ENCODE measurements at places on chromosomes 3 and 15. TPM values are rescaled to one million over a fixed set of nuclear protein-coding genes. Genes with fewer than 3 reads are reported as not detected.

DNA sequence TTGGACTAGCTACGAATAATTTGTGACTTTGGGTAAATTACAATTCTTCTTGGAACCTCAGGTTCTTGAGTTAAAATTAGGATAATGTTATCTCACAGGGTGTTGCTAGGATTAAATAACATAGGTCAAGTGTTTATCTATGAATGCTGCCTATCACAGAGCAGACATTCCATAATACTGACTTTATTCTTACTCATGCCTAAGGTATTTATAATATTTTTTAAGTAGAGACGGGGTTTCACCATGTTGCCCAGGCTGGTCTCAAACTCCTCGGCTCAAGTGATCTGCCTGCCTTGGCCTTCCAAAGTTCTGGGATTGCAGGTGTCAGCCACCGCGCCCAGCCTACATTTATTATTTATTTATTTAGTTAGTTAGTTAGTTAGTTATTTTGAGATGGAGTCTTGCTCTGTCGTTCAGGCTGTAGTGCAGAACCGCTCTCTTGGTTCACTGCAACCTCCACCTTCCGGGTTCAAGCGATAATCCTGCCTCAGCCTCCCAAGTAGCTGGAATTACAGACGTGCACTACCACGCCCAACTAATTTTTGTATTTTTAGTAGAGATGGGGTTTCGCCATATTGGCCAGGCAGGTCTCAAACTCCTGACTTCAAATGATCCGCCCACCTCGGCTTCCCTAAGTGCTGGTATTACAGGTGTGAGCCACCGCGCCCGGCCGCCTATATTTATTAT is 741 bp upstream of the ZNF106 start:
- DNase-seq = no peak

ARPP21 gene
- total RNA-seq = 336 TPM

DNA sequence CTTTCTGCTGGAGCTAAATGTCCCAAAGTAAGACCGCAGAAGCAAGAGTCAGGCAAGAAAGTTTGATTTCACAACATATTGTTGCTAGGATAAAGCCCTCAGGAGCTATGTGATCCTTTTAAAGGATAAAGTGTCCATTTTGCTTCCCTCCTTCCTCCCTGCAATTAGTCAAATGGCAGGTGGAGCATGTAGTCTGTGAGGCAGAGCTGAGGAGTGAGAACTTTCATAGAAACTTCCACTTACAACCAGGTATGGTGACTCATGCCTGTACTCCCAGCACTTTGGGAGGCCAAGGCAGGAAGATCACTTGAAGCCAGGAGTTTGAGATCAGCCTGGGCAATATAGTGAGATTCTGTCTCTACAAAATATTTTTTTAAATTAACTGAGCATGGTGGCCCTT is 25.2 kb upstream of the RHCG start:
- DNase-seq = no peak

- no peak for DNase-seq
These were observed 172.4 kb upstream of the TOPAZ1 start for GRCh38 chr3:44069276-44069675.

CELF6 gene
- total RNA-seq = 0.20 TPM

MB21D2 gene
- 2.6 TPM for total RNA-seq

DNA sequence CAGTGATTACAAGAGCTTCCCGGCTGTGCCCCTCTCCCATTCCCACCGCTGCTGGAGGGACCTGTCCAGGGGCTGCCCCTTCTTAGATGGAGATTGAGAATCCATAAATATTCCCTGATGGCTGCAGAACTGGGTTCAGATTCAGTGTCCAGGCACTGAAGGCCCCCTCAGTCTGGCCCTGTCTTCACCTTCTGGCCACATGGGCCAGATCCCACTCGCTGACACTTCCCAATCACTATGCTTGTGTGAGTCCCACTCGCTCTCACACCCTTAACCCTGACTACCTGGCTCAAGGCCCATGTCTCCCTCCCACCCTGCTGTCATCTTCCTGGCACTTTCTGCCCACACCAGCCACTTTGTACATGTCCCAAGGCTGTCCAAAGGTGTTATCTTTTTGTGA is 15.5 kb upstream of the MRPS22 start:
- no peak for DNase-seq

GRCh38 chr3:87309601-87310000 is 33.2 kb upstream of the POU1F1 start:
- no peak for DNase-seq

DNA sequence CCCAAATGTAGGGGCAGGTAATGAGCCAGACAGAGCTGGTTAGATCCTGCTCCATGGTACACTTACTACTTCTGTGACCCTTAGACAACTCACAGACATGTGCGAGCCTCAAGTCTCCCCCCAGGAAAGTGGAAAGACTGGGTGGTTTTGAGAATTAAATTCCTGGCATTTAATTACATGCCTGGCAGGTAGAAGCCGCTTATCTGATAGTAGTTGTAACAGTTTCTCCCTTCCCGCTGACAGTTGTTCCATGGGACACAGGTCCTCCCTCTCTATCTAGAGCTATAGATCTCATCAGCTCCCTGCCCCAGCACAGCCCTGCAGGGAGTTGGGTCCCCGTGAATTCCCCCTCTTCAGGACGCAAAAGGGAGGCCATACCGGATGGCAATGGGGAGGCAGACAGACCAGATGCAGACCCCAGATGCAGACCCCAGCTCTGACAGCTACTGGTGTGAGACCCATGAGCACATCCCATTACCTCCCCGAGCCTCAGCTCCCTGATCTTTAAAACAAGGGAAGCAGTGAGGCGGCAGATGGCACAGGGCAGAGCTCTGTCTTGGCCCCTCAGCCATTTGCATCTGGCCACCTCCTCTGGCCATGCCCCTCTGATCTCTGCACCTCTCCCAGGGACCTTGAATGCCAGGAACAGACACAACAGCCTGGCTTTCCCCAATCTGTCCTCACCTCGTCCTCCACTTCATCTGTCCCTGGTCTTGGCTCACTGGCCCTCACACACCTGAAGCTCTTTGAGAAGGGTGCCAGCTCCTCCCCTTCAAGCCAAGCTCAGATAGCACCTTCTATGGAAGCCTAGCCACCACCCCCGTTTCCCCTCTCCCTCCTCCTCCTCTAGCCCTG is 34.1 kb upstream of the NR2C2 start:
- no peak for DNase-seq

GRCh38 chr3:14857506-14857905 is 38.7 kb downstream of the FGD5 start:
- no peak for DNase-seq

DNA sequence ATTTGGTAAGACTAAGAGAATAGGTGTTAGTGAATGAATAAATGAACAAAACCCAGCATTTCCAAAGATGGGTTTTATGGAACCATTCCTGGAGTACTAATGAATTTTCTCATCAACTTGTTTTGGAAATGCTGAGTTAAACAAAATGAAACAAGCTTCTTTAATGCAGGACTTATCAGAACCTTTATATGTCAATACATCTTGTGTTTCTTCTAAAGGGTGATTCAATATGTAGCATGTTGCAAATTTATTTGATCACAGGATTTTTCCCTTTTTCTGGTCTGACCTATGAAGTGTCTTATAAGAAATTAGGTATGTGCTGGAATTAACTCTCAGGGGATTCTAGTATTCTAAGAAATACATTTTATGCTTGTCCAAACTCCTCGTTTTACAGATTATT is 53.2 kb downstream of the EDEM1 start:
- no peak for DNase-seq

DNA sequence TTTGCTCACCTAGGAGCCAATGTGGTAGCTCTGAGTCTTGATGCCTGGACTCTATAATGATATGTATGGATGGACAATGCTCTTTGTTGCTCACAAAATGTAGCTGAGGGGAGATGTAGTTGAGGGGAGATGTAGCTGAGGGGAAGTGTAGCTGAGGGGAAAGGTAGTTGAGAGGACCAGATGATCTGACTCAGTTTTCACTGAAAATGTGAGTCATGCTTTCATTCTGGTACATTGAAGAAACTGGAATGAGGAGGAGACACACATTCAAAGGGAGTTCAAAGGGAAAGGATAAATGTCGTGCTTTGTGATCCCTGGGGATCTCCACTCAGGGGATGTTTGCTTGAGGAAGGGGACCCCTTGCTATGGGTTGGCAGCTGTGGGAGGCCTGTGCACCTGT is 302.9 kb upstream of the TRIM42 start:
- no peak for DNase-seq

GRCh38 chr3:79253271-79253670 is 514.5 kb downstream of the ROBO1 start:
- DNase-seq = no peak

GADL1 gene
- 1.7 TPM for total RNA-seq

GRCh38 chr3:69409011-69409410 is 23.1 kb upstream of the FRMD4B start:
- DNase-seq = no peak

GRCh38 chr15:68389936-68390817 is 41.8 kb downstream of the ITGA11 start:
- DNase-seq = no peak

- DNase-seq = peak; percentile 65
These were observed 1.5 kb upstream of the RBM15B start for GRCh38 chr3:51389423-51390183.

C2CD4B gene
- total RNA-seq = 1.0 TPM

GRCh38 chr15:46080016-46080415 is 445.2 kb downstream of the SQOR start:
- DNase-seq = no peak

GRCh38 chr3:57706462-57706861 is 13.6 kb upstream of the DENND6A start:
- DNase-seq = no peak

ADAMTS9 gene
- 16.1 TPM for total RNA-seq

DNA sequence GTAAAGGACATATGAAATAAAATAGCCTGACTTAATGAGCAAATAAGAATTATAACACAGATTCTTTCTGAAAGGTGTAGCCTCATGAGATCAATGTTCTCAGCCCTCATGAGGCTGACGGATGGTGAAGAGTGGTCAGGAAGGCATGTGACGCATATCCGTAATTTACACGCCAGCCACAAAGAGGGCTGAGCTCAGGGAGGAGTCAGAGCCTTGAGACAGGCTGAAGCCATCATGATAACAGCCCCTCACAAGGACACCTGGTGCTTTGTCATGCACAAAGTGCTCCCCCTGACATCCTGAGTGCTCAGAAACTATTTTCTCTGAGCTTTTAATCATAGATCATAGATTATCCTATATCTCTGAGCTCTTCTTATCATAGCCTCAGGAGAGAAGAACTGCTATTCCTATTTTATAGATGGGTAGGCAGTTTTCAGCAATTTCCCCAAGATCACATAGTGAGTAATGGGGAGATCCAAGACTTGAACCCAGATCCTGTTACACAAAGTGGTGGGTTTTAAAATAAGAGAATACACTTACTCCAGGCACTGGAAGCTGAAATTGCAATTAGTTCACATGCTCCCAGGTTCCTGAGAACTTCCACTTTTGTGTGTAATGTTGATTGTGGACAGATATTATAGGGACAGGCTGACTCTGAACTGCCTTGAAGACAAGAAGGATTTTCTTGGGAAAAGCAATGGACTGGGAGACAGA is 267.1 kb downstream of the RPLP1 start:
- no peak for DNase-seq

CLSTN2 gene
- total RNA-seq = 2.3 TPM

GOLGA8N gene
- 2.7 TPM for total RNA-seq

DNA sequence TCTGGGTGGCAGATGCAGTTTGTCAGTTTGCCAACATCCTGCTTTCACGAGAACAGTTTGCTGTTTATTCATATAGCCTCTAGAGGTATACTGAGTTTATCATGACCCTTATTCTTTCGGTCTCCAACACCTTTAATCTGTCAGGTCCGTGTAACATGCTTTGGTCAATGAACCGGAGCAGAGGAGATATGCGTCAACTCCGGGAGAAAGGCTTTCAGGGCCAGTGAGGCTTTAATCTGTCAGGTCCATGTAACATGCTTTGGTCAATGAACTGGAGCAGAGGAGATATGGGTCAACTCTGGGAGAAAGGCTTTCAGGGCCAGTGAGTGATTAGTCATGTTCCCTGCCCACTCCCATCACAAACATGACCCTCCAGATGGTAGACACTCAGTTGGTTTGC is 16.9 kb upstream of the GPD1L start:
- DNase-seq = no peak

ZNF717 gene
- 4.3 TPM for total RNA-seq

CAMK2N2 gene
- not detected for total RNA-seq

TMEM212 gene
- not detected for total RNA-seq

- DNase-seq = no peak
These were observed 45.1 kb upstream of the PHLDB2 start for GRCh38 chr3:111813979-111814378.

DNA sequence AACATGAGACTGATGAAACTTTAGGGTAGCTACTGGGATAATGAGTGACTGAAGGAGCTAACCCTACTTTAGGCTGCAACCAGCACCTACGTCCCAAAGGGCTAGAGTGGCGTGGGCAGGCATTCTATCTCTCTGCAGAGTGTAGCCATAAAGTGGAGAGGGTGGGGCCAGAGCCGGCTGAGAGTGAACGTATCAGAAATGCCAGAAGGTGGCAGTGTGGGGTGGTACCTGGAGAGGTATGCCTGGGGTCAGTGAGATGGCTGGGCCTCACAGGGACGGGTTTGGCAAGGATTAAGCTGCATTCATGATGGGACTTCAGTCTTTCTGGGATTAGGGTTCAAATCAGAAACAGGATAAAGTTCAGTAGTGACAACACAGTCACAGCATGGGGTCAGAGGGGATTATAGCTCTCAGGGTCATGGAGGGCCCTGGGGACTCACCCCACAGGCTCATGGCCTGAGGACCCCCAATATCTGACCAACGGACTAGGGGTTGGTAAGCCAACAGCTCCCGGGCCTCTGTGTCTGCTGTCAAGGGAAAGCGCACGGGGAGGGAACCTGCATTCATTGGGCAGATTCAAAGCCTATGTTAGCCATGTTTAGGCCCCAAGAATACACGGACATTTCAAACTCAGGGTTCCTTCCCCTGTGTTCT is 86.5 kb upstream of the FOXB1 start:
- no peak for DNase-seq

DNA sequence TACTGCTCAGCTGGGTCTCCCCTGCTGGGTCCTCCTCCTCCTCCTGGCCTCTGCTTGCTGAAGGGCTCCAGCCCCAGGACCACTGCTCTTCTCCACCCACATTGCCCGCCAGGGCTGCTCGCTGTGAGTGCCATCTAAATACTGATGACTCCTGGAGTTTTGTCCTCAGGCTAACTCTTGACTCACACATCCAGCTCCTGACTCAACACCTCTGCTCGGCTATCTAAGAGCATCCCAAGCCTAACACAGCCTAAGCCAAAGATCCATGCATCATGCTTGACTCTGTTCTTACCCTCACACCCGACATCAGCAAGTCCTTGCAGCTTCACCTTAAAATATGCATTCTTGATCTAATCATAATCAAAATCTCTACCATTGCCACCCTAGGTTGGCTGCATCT is 260.2 kb downstream of the KLF13 start:
- no peak for DNase-seq

FANCD2OS gene
- not detected for total RNA-seq

GRCh38 chr15:38559636-38560307 is 4.8 kb downstream of the RASGRP1 start:
- no peak for DNase-seq

- no peak for DNase-seq
These were observed 249.1 kb downstream of the UACA start for GRCh38 chr15:70514251-70514650.

GRCh38 chr15:29934251-29934650 is 112.0 kb upstream of the TJP1 start:
- no peak for DNase-seq

ZPLD1 gene
- total RNA-seq = 0.50 TPM

SLC28A2 gene
- not detected for total RNA-seq

HACL1 gene
- total RNA-seq = 18.1 TPM

GRCh38 chr3:141379250-141379966 is 11.1 kb downstream of the ZBTB38 start:
- no peak for DNase-seq

CPLX3 gene
- total RNA-seq = not detected

ASB14 gene
- total RNA-seq = 0.76 TPM

GRCh38 chr3:52458031-52458760 is 2.8 kb downstream of the NISCH start:
- DNase-seq = no peak

Data from psoas muscle (tissue), 8 donors.